ENCODE measurements at places on chromosomes 2 and 18. TPM values are rescaled to one million over a fixed set of nuclear protein-coding genes. Genes with fewer than 3 reads are reported as not detected.

The HJURP gene
- 0.71 TPM for total RNA-seq

GRCh38 chr18:36899289-36899688 is 70.4 kb downstream of the KIAA1328 start:
- DNase-seq, result no peak

The PUM2 gene
- 130 TPM for total RNA-seq

The DSEL gene
- 9.9 TPM for total RNA-seq

The LIMS4 gene
- 2.2 TPM for total RNA-seq

The BOLL gene
- total RNA-seq, result not detected

- DNase-seq, result peak; percentile 59
Observed at GRCh38 chr2:239378918-239379640, 21.7 kb downstream of the HDAC4 start.
